ENCODE measurements at places on chromosomes 6 and 20.

DNA sequence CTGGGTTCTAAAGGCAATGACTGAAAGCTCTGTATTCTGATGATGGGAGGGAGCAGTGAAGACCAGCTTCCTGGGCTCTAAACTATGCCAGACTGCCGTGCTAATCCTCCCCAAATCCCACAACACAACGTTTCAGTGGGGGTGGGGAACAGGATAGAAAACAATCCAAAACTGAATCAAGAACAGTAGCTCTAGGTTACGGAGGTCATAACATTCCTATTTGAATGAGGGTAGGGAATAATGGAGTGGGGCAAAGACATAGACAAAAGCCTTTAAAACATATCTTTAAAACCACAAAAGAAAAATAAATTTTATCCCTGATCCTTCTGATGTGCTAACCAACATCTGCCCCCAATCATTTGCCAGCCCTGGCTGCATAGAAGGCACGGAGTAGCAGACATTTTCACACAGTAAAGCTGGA is 7.8 kb downstream of the USP49 start:
- no peaks in the 10 kb centered on the region for H3K27me3 ChIP-seq
- no peaks in the 10 kb centered on the region for H3K36me3 ChIP-seq
- DNase-seq: no peak
- H3K4me3 ChIP-seq: no peak overlapping the region
- H3K4me1 ChIP-seq: no peaks in the 10 kb centered on the region

DNA sequence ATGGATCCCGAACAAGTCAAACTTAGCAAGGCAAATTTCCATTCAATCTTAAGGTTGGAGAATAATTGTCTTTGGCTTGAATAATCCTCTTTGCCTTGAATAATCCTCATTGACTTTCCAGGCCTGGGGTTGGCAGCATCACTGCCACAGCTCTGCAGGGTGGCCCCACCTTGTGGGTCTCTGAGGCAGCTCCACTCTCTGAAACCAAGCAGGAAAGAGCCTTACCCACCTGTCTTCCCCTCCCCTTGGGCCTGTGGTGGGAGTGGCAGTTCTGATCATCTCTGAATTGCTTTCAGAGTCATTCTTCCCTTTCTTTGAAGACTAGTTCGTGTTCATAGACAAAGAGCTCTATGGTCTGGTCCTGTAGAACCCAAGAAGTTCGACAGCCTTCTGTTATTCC is 47.5 kb downstream of the KCNQ5 start:
- no peak overlapping the region for H3K4me3 ChIP-seq
- H3K27ac ChIP-seq: no peak overlapping the region
- peak; percentile 26 for DNase-seq
- H3K27me3 ChIP-seq: no peaks in the 10 kb centered on the region

DNA sequence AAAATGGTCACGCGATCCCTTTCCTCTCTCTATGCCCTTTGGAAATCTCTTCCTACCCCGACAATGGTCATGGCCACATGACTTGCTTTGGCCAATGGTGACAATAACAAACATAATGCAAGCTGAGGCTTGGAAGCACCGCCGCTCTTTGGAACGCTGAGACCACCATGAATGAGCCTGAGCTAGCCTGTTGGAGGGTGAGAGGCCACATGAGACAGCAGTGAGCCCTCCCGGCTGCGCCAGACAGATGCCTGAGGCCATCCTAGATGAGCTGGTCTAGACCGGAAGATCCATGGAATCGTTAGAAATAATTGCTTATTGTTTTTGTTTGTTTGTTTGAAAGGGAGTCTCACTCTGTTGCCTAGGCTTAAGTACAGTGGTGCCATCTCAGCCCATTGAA is 64.2 kb downstream of the STK35 start:
- H3K4me3 ChIP-seq: no peak overlapping the region
- DNase-seq: no peak
- H3K36me3 ChIP-seq: no peaks in the 10 kb centered on the region
- peaks cover 4% of the 10 kb centered on the region for H3K27me3 ChIP-seq
- H3K27ac ChIP-seq: no peak overlapping the region

DNA sequence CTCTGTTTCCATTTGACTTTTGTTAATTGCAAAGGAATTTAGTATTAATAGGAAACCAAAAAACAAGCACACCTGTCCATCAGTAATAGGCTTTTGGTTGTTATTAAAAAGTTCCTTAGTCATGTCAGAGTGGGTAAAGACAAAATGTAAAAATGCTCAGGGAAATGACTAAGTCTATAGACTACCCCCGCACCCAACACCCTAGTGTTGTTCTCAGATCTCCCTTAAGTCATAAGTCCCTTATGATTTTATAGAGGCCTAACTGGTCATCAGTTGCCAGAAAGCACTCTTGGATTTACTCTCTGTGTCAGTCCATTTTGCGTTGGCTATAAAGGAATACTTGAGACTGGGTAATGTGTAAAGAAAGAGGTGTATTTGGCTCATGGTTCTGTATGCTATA is 52.8 kb downstream of the MAP3K4 start:
- no peak overlapping the region for H3K27ac ChIP-seq
- no peak overlapping the region for H3K4me3 ChIP-seq
- DNase-seq: no peak
- peaks cover 8% of the 10 kb centered on the region for H3K4me1 ChIP-seq
- H3K27me3 ChIP-seq: no peaks in the 10 kb centered on the region
- peaks cover 27% of the 10 kb centered on the region for H3K36me3 ChIP-seq

DNA sequence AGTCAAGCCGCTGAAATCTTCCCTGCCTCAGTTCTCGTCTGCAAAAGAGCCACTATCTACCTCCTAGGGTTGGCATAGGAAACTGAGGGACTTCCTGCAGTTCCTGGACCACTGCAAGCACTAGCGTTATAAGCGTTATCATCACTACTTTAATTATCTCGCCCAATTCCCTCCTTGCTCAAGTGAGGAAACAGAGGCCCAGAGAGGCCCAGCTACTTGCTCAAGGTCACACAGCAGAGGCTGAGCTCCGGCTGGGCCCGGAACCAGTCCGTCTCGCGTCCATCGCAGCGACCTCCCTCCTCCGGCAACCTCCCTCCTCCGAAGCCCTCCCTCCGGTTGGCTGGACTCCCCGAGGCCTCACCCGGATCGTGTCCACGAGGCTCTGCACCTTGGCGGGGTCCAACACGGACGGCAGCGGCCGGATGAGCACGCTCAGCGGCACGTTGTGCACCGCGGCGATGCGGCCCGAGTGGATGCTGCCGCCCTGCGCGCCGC is 338 bp downstream of the SRXN1 start:
- peak overlapping the region; percentile 77 for H3K4me3 ChIP-seq
- H3K4me1 ChIP-seq: peaks cover 18% of the 10 kb centered on the region
- peaks cover 7% of the 10 kb centered on the region for H3K27me3 ChIP-seq
- DNase-seq: peak; percentile 32

DNA sequence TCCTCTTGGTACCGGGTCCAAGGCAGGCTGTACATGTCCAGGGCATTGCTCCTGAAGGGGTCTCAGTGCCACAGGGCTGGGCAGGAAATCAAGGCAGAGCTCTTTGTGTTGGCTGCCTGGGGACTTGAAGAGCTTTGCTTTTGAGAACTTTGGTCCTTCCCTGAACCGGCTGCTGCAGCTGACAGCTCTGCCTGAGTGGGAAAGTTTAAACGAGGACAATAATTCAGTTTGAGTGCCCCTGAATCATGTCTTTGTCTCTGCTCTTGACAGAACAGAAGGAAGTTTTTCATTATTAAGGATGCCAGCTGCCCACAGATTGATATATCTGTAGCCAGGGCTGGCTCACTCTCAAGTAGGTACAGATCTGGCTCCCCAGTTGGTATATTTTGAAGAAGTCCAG is 56.1 kb downstream of the ANKRD6 start:
- H3K4me3 ChIP-seq: no peak overlapping the region
- H3K27ac ChIP-seq: no peak overlapping the region
- no peaks in the 10 kb centered on the region for H3K4me1 ChIP-seq
- H3K27me3 ChIP-seq: no peaks in the 10 kb centered on the region
- no peak for DNase-seq

DNA sequence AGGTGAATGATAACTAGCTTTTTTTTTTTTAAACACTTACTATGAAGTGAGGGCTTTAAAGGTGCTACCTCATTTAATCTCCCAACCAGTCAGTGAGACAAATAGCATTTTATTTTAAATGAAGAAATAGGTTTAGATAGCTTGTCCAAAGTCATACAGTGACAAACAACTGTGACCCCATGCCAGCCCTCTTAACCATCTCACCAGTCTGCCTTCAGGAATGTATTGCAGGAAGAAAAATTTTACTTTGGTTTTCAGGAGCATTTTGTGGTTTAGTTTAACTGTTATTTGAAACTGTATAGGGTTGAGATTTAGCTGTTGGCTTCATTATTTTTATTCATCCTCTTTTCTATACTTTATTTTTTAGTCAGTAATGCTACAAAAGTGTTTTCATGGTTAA is 18.6 kb downstream of the DSE start:
- no peak overlapping the region for H3K27ac ChIP-seq
- H3K4me3 ChIP-seq: no peak overlapping the region
- no peaks in the 10 kb centered on the region for H3K27me3 ChIP-seq
- H3K36me3 ChIP-seq: no peaks in the 10 kb centered on the region
- peaks cover 32% of the 10 kb centered on the region for H3K4me1 ChIP-seq

DNA sequence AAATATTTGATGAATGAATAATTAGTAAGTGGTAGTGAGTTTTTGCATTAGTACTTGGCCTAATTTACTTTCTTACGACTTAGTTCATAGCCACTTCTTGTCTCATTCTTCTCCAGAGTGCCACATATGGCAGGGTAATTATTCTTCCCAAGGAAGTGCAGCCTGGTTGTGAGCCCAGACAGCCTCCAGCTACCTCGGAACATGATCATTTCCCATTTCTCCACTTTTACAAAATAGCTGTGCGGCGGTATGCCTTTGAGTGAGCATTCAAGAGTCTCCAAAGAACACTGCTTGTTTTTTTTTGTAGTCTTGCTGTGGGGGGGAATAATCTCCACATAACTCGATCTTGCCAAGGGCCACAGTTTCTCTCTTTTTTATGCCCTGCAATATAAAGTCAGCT is 765.0 kb downstream of the HDGFL1 start:
- no peaks in the 10 kb centered on the region for H3K4me1 ChIP-seq
- no peak overlapping the region for H3K4me3 ChIP-seq
- no peaks in the 10 kb centered on the region for H3K36me3 ChIP-seq
- H3K27me3 ChIP-seq: no peaks in the 10 kb centered on the region
- DNase-seq: no peak
- H3K27ac ChIP-seq: no peak overlapping the region

DNA sequence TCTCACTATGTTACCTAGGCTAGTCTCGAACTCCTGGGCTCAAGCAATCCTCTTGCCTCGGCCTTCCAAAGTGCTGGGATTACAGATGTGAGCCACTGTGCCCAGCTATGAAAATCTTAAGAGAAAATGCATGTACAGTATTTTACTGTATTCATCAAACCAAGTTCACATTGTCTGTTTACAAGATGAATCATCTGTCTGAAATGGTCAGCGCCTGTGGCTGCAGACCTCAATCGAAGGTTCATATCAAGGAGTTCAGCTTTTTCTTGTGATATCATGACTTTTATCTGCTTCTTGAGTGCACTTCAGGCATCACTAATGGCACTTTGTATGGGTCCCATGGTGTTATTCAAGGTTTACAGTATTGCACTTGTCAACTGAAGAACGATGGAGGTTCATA is 155.1 kb downstream of the SLC16A10 start:
- no peak for DNase-seq
- no peaks in the 10 kb centered on the region for H3K36me3 ChIP-seq
- H3K27me3 ChIP-seq: no peaks in the 10 kb centered on the region
- H3K27ac ChIP-seq: no peak overlapping the region
- no peaks in the 10 kb centered on the region for H3K4me1 ChIP-seq

- H3K4me1 ChIP-seq: no peaks in the 10 kb centered on the region
- peaks cover 42% of the 10 kb centered on the region for H3K27me3 ChIP-seq
- no peak overlapping the region for H3K4me3 ChIP-seq
- peak; percentile 87 for DNase-seq
- no peak overlapping the region for H3K27ac ChIP-seq
- no peaks in the 10 kb centered on the region for H3K36me3 ChIP-seq
Observed at GRCh38 chr6:32415521-32416019, 8.6 kb upstream of the BTNL2 start.

- no peak for DNase-seq
- H3K36me3 ChIP-seq: no peaks in the 10 kb centered on the region
- peaks cover 14% of the 10 kb centered on the region for H3K4me1 ChIP-seq
Observed at GRCh38 chr20:8021541-8022269, 2.1 kb upstream of the TMX4 start.

DNA sequence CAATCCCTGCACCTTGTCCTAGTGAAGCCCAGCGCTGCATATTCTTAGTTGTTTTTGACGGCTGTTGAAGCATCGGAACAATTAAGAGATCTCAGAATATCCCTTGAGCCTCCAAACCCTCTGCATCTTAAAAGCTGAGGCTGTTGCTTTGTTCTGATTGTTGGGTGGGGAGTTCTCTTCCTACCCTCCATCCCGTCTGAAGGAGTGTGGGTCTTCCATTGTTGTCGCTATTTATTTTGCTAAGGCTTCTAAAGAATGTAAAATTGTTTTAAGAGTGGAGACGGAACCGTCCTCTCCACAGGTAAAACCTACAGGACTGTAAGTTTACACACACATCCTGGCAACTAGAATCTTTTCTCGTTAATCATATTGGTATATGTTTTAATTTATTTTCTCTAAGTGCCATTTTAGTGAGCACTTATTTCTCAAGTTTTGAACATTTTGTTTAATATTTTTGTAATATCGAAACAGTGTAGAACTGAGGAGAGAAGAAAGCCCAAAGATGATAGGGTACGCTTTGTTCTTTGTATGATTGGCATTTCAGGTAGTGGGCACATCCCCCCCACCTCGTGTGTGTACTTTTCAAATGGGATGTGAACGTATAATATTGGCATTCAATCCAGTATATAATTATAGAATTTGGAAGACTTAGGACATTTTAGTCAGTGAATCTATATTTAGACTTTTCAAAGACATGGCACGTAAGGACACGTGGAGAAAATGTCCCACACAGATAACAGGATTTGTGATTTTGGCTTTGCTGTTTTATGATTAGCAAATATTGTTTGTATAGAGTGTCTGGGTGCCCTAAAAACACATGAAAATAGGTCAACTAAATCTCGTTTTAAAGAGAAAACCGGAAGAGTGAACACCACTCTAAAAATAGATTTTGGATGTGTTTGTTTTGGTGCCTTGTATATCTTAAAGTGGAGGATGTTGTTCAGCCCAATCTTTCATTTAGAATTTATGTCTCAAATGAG is 1.3 kb downstream of the RNF146 start:
- peaks cover 7% of the 10 kb centered on the region for H3K36me3 ChIP-seq
- no peaks in the 10 kb centered on the region for H3K27me3 ChIP-seq
- DNase-seq: peak; percentile 3
- H3K27ac ChIP-seq: peak overlapping the region; percentile 96
- H3K4me1 ChIP-seq: peaks cover 39% of the 10 kb centered on the region

- peak overlapping the region; percentile 50 for H3K27ac ChIP-seq
- peaks cover 9% of the 10 kb centered on the region for H3K36me3 ChIP-seq
- H3K4me1 ChIP-seq: peaks cover 36% of the 10 kb centered on the region
- H3K27me3 ChIP-seq: no peaks in the 10 kb centered on the region
Observed at GRCh38 chr6:31899215-31899614, 1.7 kb upstream of the EHMT2 start.

All from activated CD8-positive, alpha-beta T cell treated with anti-CD3 and anti-CD28 coated beads for 36 hours (primary cell).